ENCODE measurements at places on chromosomes 2 and 18.

DNA sequence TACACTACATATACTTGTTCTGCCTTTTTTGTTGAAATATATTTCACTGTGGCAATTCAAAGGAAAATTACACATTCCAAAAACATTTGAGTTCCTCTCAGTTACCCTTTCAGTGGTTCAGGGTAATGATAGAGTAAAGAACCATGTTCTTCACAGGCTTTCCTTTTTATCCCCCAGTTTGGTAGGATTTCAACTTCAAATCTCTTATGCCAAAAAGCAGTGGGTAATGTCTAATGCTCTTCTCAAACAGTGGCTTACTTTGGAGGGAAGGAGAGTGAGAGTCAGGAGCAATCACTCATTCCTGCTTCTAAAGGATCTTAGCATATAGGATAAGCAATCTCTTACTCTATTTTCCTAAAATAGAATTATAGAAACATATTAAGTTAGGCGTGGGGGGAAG lies 290.6 kb downstream of the ZEB2 start:
- no peak for DNase-seq

DNA sequence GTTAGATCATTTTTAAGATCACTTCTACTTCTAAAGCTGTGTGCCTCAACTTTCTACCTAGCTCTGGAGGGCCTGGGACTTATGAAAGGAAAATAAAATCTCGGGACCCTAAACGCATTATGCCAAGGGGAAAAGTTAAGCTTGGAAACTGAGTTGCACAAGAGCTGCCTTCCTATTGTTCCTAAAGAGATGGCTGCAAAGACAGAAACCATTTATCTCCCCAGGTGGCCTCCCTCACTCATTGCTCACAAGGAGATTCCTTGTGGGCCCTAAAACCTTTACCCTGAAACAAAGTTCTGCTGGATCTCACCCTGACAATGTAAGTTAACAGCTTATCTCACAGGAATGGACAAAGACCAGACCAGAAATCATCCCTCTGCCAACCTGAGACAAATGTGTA lies 26.8 kb downstream of the TUBB6 start:
- no peak for DNase-seq

DNA sequence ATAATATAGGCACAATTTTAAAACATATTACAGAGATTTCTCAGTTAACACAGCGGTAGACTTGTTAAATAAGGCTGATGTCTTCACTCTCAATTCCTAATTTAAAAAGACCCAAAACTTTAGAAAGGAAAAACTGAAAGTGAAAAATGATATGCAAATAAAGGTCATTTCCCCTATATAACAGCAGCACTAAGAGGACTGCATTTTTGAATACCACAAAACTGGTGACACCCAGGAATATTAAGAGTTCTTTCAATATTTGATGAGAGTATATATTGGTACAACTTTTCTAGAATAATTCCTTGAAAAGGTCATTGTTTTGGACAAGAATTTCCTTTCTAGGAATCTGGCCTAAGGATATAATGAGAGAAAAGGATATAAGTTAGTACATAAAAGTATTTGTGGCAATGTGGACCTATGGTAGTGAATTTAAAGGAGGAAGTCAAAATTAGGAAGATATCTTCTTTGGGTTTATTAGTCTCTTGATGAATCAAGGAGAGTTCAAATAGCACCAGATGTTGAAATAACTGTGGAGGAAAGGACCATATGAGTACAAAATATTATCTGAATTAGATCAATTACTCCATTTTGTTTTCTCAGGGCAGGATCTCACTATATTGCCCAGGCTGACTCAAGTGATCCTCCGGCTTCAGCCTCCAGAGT lies 70.3 kb downstream of the TMEM237 start:
- DNase-seq: no peak

GRCh38 chr2:17538844-17539554 lies 1.5 kb upstream of the VSNL1 start:
- DNase-seq: peak; percentile 68
